ENCODE measurements at places on chromosomes 11 and 22. TPM values are rescaled to one million over a fixed set of nuclear protein-coding genes. Genes with fewer than 3 reads are reported as not detected.
A peak's percentile ranks its signal among the peaks of the same experiment; 100 is the strongest.

DNA sequence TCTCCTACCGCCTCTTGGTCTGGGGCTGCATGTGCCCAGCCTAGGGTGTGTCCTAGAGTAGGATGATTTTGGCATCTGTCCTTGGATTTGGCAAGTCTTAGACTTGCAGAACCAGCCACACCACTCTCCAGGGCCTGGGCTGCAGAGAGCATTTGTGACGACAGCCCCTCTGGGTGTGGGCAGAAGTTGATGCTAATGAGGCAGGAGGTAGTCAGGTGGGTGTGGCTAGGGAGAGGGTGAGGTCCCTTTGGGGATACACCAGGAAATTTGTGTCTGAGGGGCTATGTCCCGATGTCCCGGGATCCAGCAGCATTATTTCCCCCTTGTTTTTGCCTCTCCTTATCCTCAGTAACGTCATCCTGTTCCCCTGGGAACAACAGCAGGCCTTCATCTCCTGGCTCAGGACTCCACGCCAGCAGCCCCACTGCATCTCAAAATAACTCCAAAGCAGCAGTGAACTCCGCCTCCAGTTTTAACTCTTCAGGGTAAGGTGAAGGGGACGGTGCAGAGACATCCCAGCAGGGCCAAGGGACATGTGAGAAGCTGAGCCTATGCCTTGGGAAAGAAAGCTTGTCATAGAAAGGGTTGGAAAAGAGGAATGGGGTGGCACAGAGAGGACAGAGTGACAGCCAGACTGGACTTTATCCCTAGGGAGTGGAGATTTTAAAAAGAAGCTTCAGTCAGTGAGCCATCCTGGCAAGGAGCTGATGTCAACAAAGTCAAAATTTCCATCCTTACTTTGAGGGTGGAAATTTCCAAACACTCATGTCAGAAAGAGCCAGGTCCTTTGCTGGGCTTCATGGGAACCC is 8.0 kb upstream of the TLCD5 start:
- peaks cover 36% of the 10 kb centered on the region for H3K27me3 ChIP-seq
- H3K4me3 ChIP-seq: no peak overlapping the region
- H3K36me3 ChIP-seq: no peaks in the 10 kb centered on the region
- no peak overlapping the region for H3K27ac ChIP-seq

Gene ELFN2
- total RNA-seq: 0.05 TPM

Gene SLC25A18
- total RNA-seq: not detected

Gene OR52E6
- total RNA-seq: not detected

- no peak for DNase-seq
- H3K4me1 ChIP-seq: no peaks in the 10 kb centered on the region
- H3K27ac ChIP-seq: no peak overlapping the region
Observed at GRCh38 chr22:30516273-30516672, 10.8 kb upstream of the SEC14L4 start.

DNA sequence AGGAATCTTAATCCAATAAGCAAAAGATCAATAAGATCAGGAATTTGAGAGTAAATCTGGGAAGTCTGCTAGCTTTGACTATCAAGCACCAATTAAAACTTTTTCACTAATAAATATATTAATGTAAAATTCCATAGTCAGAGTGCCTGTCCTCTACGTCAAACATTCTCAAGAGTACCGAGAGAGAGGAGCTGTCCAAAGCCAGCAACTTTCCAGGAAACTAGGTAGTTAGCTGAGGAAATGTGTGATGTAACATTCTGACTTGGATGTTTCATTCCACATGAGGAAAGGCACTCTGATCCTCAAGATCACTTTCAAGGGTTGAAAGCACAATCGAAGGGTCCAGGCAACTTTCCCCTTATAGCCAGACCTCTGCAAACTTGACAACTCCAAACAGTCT is 113.2 kb downstream of the STK33 start:
- H3K4me3 ChIP-seq: no peak overlapping the region
- no peak for DNase-seq
- peaks cover 3% of the 10 kb centered on the region for H3K27me3 ChIP-seq
- H3K36me3 ChIP-seq: no peaks in the 10 kb centered on the region
- no peaks in the 10 kb centered on the region for H3K4me1 ChIP-seq

Gene GVQW3
- total RNA-seq: 4.0 TPM

Gene NLRP6
- total RNA-seq: 29.7 TPM

Gene HBB
- total RNA-seq: not detected

DNA sequence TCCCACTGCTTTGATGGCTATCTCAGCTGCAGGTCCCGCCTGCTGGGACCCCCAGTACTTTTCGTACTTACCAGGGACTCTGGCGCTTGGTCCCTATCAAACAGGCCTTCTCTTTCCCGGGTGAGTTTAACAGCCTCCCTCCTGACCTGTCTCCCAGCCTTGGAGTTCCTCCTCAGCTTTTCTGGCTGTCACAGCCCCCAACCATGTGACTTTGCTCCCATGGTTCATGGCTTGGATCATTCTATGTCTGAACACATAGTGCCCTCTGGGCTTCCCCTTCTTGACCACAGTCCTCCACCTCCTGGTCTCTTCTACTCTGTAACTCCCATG is 56.9 kb downstream of the PARVA start:
- no peak for DNase-seq
- H3K27ac ChIP-seq: no peak overlapping the region
- no peak overlapping the region for H3K4me3 ChIP-seq
- H3K27me3 ChIP-seq: no peaks in the 10 kb centered on the region

GRCh38 chr11:77473801-77474683 is at the start of gene PAK1:
TSS of gene PAK1 (minus strand) at chr11:77474094. CDS start at chr11:77392520, 81,574 bp downstream.
- DNase-seq: peak; percentile 90
- peaks cover 34% of the 10 kb centered on the region for H3K4me1 ChIP-seq
- no peaks in the 10 kb centered on the region for H3K36me3 ChIP-seq
- peak within 1 kb of the TSS; percentile 82 for H3K4me3 ChIP-seq

GRCh38 chr11:12403122-12403996 is 26.0 kb downstream of the PARVA start:
- H3K36me3 ChIP-seq: no peaks in the 10 kb centered on the region
- no peak overlapping the region for H3K27ac ChIP-seq
- H3K4me1 ChIP-seq: no peaks in the 10 kb centered on the region

Gene SFI1
- 136 TPM for total RNA-seq

- no peak overlapping the region for H3K4me3 ChIP-seq
- no peak overlapping the region for H3K27ac ChIP-seq
- no peaks in the 10 kb centered on the region for H3K4me1 ChIP-seq
- H3K36me3 ChIP-seq: no peaks in the 10 kb centered on the region
- DNase-seq: no peak
Observed at GRCh38 chr22:44898236-44898635, 111.6 kb downstream of the PHF21B start.

Gene TESMIN
- total RNA-seq: 9.5 TPM

- no peak overlapping the region for H3K4me3 ChIP-seq
- DNase-seq: no peak
Observed at GRCh38 chr11:112288021-112288420, 27.4 kb upstream of the PLET1 start.

- H3K4me3 ChIP-seq: no peak overlapping the region
- H3K27me3 ChIP-seq: no peaks in the 10 kb centered on the region
- H3K4me1 ChIP-seq: peaks cover 23% of the 10 kb centered on the region
- H3K36me3 ChIP-seq: peaks cover 62% of the 10 kb centered on the region
Observed at GRCh38 chr11:72024069-72024754, 25.5 kb downstream of the IL18BP start.

DNA sequence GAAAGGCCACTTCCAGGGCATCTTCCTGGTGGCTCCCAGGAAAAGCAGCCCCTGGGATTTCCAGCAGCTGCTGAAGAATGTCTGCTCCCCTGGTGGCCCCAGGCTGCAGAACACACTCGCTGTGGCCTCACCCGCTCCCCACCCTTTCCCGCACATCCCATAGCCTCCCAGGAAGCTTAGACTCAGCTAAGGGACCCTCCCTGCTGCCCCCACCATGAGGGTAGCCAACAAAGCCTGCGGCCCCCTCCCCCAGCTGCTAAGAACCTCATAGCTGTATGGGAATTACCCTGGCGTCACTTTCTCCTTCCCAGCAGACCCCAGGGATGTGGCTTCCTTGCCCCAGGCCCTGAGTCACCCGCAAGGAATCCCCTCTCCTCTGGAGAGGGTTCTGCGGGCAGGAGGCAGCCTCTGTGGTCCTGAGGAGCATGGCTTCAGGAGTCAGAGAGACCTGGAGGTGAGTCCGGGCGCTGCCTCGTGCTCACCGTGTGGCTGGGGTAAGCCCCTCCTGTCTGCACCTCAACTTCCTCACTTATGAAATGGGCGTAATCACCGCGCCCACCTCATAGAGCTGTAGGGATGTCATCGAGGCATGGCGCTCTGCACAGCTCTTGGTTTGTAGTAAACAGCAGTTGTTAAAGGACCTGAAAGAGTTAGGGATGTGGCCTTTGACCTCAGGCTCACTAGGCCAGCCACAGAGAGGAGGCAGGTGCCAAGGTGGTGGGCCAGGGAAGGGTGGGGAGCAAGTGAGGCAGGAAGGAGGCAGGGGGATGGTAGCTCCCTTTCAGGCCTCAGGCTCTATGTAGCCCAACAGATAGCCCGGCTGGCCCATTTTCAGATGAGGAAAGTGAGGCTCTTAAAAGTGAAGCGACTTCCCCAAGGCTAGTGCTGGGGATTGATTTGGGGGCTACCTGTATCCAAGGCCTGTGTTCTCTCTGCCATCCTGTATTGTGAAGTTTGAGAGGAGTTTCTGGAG is 71.2 kb downstream of the LRRC32 start:
- no peak overlapping the region for H3K4me3 ChIP-seq
- H3K36me3 ChIP-seq: peaks cover 4% of the 10 kb centered on the region
- peaks cover 43% of the 10 kb centered on the region for H3K4me1 ChIP-seq
- H3K27me3 ChIP-seq: peaks cover 3% of the 10 kb centered on the region

Gene RAG2
- not detected for total RNA-seq

GRCh38 chr11:8501836-8502235 is 92.2 kb downstream of the STK33 start:
- H3K36me3 ChIP-seq: no peaks in the 10 kb centered on the region
- no peaks in the 10 kb centered on the region for H3K4me1 ChIP-seq
- H3K27ac ChIP-seq: no peak overlapping the region

DNA sequence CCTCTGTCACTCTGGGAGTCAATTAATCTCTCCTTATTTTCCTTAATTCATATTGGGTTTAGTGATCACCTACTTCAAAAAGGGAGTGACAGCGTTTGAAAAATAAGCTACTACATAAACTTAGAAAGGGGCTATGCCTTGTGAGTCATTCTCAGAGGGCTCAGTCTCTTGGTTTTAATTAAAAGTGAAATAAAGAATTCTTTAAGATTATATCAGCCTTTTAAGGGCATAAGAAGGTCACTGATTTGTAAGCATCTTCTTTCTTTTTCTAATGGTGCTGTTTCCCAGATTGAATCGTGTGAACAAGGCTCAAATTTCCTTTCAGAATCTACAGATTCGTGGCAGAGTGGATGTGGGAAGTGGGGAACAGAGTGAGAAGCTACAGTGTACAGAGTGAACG is 636.2 kb upstream of the CCDC90B start:
- no peak overlapping the region for H3K27ac ChIP-seq
- H3K4me1 ChIP-seq: no peaks in the 10 kb centered on the region
- no peak overlapping the region for H3K4me3 ChIP-seq
- no peaks in the 10 kb centered on the region for H3K27me3 ChIP-seq
- H3K36me3 ChIP-seq: no peaks in the 10 kb centered on the region
- DNase-seq: no peak

DNA sequence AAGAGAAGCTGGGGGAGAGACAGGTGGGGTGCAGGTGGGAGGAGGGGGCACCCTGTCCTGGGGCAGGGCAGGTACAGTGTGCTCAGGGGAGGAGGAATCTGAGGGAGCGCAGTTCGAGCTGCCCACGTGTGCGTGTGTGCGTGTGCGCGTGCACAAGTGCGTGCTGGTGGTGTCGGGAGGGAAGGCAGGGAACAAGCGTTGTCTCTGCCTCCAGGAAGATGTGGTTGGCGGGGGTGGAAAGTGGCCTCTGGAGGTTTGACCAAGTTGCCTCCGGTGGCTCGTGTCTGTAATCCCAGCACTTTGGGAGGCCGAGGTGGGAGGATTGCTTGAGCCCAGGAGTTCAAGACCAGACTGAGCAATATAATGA is 49.9 kb upstream of the THY1 start:
- no peaks in the 10 kb centered on the region for H3K4me1 ChIP-seq
- H3K27ac ChIP-seq: no peak overlapping the region
- no peaks in the 10 kb centered on the region for H3K36me3 ChIP-seq

Gene SOX10
- total RNA-seq: not detected

GRCh38 chr11:71139516-71140205 is 112.7 kb downstream of the SHANK2 start:
- no peaks in the 10 kb centered on the region for H3K36me3 ChIP-seq
- H3K27ac ChIP-seq: no peak overlapping the region
- no peaks in the 10 kb centered on the region for H3K27me3 ChIP-seq
- H3K4me3 ChIP-seq: no peak overlapping the region

DNA sequence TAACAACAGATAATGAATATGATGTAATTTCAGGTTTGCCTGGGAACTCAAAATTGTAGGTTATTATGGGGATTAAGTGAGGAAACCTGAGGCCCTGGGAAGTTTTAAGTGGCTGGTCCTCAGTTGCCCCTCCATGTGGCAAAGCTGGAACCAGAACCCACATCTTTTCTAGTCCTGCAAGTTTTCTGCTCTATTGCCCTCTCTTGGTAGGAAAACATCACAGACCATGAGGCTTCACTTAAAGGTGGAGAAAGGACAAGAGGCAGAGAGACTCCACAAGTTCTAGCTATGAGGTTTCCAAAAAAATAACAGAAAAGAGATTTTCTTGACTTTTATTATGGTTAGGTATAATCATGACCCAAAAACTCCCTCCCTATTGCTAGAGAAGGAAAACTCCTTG is 115.5 kb upstream of the DDI1 start:
- H3K27ac ChIP-seq: no peak overlapping the region
- no peaks in the 10 kb centered on the region for H3K27me3 ChIP-seq
- no peak overlapping the region for H3K4me3 ChIP-seq

GRCh38 chr11:92443199-92443598 is 218.6 kb downstream of the FAT3 start:
- no peaks in the 10 kb centered on the region for H3K4me1 ChIP-seq
- no peak overlapping the region for H3K4me3 ChIP-seq
- no peak for DNase-seq
- no peaks in the 10 kb centered on the region for H3K36me3 ChIP-seq

DNA sequence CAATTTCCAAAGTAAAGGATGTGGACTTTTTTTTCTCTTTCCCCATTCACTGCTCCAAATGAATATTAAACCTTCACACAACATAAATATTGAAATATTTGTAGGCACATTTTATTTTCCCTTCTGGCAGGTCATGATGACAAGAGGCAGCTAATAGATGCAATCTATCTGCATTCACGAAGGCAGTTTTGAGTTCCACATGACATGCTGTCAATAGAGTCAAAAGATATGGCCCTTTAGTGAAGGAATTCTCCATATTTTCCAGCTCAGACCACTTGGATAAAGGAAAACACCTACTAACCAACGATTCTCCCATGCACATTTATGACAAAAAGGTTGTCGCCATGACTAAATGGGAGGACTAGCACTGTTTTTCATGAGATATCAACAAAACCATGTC is 37.9 kb downstream of the TENM4 start:
- no peaks in the 10 kb centered on the region for H3K4me1 ChIP-seq
- no peaks in the 10 kb centered on the region for H3K36me3 ChIP-seq
- no peak overlapping the region for H3K4me3 ChIP-seq
- no peaks in the 10 kb centered on the region for H3K27me3 ChIP-seq

DNA sequence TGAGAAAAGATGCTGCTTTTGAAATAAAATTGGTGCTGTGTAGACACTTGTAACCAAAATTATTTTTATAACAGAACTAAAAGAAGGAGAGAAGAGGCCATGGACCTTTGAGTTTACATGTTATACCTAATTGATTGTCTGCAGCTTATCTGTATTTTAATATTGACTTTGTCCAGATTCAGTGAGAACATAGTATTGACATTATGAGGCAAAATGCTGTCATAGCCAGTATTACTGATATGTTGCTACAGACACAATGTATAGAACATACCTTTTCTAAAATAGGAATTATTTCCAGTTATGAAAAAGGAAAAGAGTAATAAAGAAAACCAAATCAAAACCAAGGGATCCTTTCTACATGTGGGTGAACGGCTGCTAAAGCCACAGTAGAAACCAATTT is 11.5 kb upstream of the TECTA start:
- DNase-seq: no peak
- H3K27me3 ChIP-seq: no peaks in the 10 kb centered on the region
- H3K4me1 ChIP-seq: peaks cover 3% of the 10 kb centered on the region
- H3K4me3 ChIP-seq: no peak overlapping the region
- H3K27ac ChIP-seq: no peak overlapping the region

All from activated CD8-positive, alpha-beta T cell treated with anti-CD3 and anti-CD28 coated beads, Interleukin-2, amount 10 ng/mL, durations not matched to agents 7 days and 5 days (primary cell).